Stimulated activated effector memory CD8-positive, alpha-beta T cell treated with anti-CD3 and anti-CD28 coated beads, Interleukin-12 subunit alpha, Interleukin-12 subunit beta, amount 100 ng/mL, for 72 hours (primary cell): ENCODE measurements at places on chromosomes 16 and 17.

GRCh38 chr16:15609286-15609649 lies 33.7 kb downstream of the MARF1 start:
- no peak for DNase-seq

DNA sequence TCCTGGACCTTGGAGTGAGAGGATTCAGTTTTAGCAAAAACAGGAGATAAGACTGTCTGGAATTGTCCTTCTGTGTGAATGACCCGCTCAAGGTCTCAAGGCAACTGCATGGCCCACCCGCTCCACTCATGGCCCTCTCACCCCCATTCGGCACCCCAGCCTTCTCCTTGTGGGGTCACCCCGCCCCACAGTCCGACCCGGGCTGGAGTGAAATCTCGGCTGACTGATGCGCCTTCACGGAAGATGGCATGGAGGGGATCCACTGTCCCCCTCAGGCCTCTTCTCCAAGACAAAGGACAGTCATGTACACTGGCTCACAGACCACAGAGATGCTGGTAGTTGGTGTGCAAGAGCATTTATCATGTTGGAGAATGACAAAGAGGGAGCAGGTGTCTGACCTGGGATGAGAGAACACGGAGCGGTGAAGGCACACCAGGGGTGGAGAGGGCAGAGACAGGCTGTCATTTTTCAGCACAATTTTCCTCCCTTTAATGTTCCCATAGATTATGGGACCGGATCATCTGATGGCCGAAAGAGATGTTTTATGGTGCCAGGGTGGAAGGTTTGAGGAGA lies 391.9 kb upstream of the TNRC6C start:
- DNase-seq = no peak

- no peak for DNase-seq
Measured at GRCh38 chr16:59566446-59566845, 832.3 kb upstream of the GOT2 start.

DNA sequence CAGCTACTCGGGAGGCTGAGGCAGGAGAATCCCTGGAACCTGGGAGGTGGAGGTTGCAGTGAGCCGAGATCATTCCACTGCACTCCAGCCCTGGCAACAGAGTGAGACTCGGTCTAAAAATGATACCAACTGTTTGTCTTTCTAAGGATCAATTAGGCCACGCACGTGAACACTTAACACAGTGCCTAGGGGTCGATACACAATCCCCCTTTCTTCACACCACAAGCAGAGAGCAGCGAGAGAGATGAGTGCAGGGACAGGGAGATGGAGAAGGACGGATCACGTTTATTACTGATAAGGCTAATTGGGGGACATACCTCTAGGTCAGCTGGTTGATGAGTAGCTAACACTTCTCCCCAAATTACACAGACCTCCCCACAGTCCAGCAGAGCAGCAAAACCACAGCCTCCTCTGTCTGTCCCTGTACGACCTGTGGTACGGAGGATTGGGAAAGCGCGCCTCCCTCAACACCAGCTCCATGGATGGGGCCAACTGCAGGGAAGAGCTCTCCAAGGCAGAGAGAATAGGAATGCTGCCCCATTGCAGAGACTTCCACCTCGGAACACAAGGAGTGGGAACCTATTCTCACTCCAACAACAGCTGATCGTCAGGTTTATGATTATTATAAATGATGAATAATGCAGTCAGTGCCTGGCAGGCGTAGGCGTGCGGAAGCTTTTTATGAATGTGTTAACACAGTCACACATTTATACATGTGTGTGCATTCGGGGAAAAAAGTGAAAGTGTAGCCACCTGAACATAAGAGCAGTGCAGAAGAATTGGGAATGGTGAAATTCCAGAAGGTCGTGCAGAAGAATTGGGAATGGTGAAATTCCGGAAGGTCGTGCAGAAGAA lies 155.1 kb downstream of the C16orf95 start:
- peak; percentile 57 for DNase-seq

DNA sequence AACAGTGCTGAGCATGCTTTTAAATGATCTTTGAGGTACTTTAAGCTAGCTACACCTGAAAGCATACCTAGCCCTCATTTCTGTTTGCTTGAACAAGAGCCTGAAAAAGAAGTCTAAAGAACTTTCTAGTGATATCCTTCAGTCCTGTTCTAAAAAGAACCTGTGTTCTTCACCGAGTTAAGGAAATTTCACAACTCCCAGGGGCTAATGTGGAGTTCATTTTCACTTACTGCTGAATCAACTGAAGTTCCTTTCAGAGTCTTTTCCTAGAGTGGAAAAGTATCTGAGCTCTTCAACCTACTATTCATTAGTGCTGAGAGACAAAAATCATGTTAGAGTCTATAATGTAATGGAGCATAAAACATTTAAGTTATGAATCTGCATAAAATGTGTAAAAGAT lies 66.9 kb downstream of the CHD9 start:
- DNase-seq = no peak

GRCh38 chr16:66623755-66624154 lies 19.3 kb downstream of the CMTM3 start:
- no peak for DNase-seq

- no peak for DNase-seq
Measured at GRCh38 chr17:7019839-7020519, 2.9 kb upstream of the BCL6B start.
